ENCODE measurements at places on chromosomes 2 and 18. TPM values are rescaled to one million over a fixed set of nuclear protein-coding genes. Genes with fewer than 3 reads are reported as not detected.

Gene CCDC68
- not detected for total RNA-seq

Gene CNTNAP5
- 0.29 TPM for total RNA-seq

GRCh38 chr18:10570622-10571021, 44.8 kb downstream of the NAPG start:
- H3K4me3 ChIP-seq, result no peak overlapping the region
- no peak overlapping the region for H3K27ac ChIP-seq

- DNase-seq, result no peak
- no peaks in the 10 kb centered on the region for H3K27me3 ChIP-seq
- no peaks in the 10 kb centered on the region for H3K36me3 ChIP-seq
Observed at GRCh38 chr18:69795791-69796190, 151.9 kb downstream of the CD226 start.

GRCh38 chr2:235563056-235563910, 69.4 kb downstream of the AGAP1 start:
- peaks cover 5% of the 10 kb centered on the region for H3K36me3 ChIP-seq
- no peak overlapping the region for H3K27ac ChIP-seq
- no peak for DNase-seq
- no peak overlapping the region for H3K4me3 ChIP-seq

- DNase-seq, result peak; percentile 78
- H3K4me3 ChIP-seq, result peak within 1 kb of the TSS; percentile 70
- peak within 1 kb of the TSS; percentile 92 for H3K27ac ChIP-seq
- H3K4me1 ChIP-seq, result peaks cover 43% of the 10 kb centered on the region
Observed at GRCh38 chr2:108377815-108378630, at the start of gene SULT1C4. Gene SULT1C4 (plus strand): TSS chr2:108377954. CDS start chr2:108378338, 384 bp downstream.

DNA sequence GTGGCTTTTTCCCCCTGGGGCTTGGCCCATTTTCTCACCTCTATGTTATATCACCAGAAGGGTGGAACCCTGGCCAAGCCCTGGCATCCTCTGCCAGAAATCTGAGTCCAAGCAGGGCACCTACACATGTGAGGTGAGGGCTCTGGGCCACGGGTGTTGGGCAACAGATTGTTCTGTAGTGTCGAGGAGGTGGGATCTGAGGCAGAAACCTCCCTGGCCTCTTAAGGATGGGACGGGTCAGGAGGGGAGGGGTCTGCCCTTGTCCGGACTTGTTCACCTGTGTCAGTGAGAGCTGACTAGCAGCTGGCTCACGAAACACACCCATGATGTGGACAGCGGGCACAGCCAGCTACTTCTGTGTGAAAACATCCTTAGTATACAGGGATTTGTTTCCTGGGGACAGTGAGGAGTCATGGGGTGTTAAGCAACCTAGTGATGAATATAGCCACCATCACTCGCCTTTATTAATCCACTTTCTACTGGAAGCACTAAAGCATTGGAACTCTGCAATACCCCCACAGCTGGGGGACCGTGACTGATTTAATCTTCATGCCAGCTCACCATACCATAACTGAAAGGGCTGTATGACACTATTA, 35.6 kb downstream of the EPAS1 start:
- H3K36me3 ChIP-seq, result no peaks in the 10 kb centered on the region
- H3K27ac ChIP-seq, result no peak overlapping the region
- no peaks in the 10 kb centered on the region for H3K27me3 ChIP-seq
- H3K4me3 ChIP-seq, result no peak overlapping the region
- peaks cover 70% of the 10 kb centered on the region for H3K4me1 ChIP-seq

Data from mesothelial cell of epicardium (in vitro differentiated cells).